ENCODE measurements at places on chromosomes 11 and 22. TPM values are rescaled to one million over a fixed set of nuclear protein-coding genes. Genes with fewer than 3 reads are reported as not detected.

The VPS37C gene
- total RNA-seq: 5.4 TPM

GRCh38 chr22:31789803-31790202, 36.0 kb downstream of the DEPDC5 start:
- DNase-seq: no peak

DNA sequence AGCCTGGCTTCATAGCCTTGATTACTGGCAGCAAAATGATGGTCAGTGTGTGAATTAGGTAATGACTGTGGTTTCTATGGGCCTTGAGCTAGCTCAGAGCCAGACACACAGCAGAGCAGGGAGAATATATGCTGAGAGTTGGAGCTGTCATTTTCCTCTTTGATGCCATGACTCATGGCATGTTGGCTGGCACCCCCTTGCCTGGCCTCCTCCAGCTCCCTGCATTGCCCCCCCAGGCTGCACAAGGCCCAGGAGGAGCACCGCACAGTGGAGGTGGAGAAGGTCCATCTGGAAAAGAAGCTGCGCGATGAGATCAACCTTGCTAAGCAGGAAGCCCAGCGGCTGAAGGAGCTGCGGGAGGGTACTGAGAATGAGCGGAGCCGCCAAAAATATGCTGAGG, 20.3 kb upstream of the RRM1 start:
- DNase-seq: no peak

DNA sequence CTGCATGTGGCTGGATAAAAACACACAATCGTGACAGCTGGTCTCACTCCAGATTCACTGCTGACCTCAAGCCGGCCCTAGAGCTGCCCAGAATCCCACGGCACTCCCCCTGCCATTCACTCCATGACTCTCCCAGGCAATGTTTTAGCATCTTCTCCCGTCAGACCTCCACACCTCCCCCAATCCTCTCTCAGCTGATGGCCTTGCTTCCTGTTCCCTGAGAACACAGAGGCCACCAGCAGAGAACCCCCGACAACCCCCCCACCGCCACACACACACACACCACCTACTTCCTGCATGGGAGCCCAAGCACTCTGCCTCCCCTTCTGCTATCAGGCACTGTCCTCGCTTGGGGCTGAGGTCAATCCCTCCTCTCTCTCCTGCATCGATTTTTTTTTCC, 9.3 kb downstream of the TNKS1BP1 start:
- no peak for DNase-seq

DNA sequence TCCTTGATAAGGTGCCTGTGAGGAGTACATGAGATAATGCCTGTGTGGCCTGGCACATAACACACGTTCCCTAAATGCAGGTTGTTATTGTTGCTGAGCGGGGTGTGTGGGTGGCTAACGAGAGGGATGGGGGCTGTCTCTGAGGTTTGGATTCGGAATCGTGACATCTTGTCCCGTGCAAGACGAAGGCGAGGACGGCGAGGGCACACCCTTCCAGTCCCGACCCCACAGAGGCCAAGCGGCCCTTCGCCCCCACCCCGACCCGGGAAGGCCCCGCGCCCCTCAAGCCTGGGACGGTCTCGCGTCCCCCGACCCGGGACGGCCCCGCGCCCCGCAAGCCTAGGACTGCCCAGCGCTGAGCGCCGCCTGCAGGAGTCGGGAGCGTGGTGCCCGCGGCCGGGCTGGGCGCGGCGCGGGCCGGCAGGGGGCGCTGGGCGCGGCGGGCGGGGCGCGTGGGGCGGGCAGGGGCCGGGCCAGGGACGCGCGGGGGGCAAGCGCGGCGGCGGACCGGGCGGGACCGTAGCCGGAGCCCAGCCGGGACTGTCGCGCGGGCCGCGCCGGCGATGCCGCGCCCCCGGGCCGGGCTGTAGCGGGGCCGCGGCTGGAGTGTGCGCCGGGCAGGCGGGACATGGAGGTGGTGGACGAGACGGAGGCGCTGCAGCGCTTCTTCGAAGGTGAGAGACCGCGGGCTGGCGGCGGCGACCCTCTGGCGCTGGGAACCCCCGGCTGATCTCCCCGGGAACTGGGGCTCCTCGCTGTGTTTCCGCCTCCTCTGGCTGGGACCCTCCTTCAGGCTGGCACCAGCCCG, at the start of gene MYRF:
Gene MYRF, plus strand, starts transcription at position 520 of the 808 bp plus-strand sequence. Its CDS starts 109 bp downstream, at position 629.
- DNase-seq: peak; percentile 77

- no peak for DNase-seq
Measured at GRCh38 chr11:7609015-7609414, 64.3 kb downstream of the CYB5R2 start.

GRCh38 chr11:117039900-117040299, 58.3 kb downstream of the SIK3 start:
- DNase-seq: no peak

GRCh38 chr11:12680246-12680939, 6.2 kb downstream of the TEAD1 start:
- DNase-seq: no peak

GRCh38 chr11:2904153-2905052, 18.8 kb upstream of the CDKN1C start:
- no peak for DNase-seq

Measured in liver (tissue), 10 donors.